NCI-H187 (cell line): ENCODE measurements at places on chromosomes 5 and 9.

GRCh38 chr5:31385774-31386537, 145.9 kb downstream of the DROSHA start:
- DNase-seq = no peak

GRCh38 chr9:21267485-21268346, 27.9 kb upstream of the IFNA14 start:
- no peak for DNase-seq

DNA sequence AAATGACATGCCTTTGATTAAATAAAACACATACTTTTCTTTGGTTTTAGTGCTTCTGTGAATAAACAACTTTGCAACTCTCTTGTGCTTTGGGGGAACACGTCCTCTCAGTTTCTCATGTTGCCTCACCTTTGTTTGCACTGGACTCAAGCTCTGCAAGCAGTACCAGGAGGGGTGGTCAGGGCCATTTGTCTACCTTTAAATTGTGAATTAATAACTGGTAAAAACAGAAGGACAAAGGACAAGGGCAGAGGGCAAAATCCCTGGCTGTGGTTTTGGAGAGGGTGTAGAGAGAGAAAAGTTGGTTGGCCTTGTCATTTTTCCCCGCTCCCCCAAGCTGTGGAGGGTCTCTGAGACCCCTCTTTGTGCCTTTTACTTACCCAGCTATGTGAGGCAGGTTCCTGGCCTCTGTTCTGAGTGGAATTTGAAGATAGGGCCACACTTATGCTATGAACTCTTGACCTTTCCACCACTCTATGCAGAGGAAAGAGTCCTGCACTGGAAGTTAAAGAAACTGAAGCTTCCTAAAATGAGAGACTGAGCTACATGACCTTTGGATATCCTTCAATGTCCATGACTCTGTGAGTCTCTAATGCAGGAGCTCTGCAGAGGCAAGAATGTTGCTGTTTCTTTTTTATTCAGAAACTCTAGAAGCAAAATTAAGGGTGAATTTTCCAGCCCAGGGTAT, 55.1 kb upstream of the MOCS2 start:
- no peak for DNase-seq

DNA sequence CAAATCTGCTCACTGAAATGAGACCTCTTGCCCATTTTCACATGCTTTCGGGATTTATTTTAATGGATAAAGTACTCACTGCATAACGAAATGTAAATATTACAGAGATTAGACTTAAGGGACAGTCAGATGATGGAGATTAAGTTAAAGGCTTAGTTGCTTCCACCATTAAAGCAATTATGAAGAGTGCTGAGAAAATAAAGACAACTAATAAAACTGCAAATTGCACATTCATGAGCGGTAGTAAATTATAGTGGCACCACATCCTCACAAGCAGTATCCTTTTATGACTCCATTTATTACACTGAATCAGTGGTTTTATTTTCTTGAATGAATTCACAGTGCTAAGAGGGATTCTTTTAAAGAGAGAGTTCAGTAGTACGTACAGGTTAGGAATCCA, 76.2 kb upstream of the TMED7 start:
- no peak for DNase-seq

GRCh38 chr9:134128727-134129679, 6.9 kb upstream of the WDR5 start:
- no peak for DNase-seq

DNA sequence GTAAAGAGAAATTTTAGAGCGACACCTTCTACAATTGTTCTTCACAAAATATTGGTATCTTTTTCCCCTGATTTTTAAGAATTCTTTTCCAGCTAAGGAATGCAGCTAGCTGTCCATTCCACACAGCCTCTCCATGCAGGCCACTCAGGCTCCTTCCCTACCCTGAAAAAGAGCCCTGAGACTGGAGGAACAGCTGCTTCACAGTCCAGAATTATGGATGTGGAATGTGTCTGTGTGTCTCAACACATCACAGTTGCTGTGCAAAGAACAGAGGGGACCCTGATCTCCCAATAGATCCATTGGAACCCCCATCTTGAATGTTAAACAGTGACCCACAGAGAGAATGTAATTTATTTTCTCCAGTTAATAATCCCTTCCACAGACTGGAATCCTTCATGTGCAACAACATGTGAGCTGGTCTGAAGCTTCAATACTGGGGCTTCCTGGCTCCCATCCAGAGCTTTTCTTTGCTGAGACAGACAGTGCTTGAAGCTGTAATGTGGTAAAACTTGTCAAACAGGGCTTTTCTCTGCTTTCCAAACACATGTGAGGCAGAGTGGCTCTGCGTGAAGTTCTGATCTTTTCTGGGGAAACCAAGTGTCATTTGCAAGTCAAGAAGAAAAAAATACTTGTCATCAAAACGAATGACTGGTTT, 53.3 kb upstream of the SMC5 start:
- DNase-seq = peak; percentile 1

GRCh38 chr5:175096469-175097165, 347.4 kb downstream of the DRD1 start:
- DNase-seq = no peak

DNA sequence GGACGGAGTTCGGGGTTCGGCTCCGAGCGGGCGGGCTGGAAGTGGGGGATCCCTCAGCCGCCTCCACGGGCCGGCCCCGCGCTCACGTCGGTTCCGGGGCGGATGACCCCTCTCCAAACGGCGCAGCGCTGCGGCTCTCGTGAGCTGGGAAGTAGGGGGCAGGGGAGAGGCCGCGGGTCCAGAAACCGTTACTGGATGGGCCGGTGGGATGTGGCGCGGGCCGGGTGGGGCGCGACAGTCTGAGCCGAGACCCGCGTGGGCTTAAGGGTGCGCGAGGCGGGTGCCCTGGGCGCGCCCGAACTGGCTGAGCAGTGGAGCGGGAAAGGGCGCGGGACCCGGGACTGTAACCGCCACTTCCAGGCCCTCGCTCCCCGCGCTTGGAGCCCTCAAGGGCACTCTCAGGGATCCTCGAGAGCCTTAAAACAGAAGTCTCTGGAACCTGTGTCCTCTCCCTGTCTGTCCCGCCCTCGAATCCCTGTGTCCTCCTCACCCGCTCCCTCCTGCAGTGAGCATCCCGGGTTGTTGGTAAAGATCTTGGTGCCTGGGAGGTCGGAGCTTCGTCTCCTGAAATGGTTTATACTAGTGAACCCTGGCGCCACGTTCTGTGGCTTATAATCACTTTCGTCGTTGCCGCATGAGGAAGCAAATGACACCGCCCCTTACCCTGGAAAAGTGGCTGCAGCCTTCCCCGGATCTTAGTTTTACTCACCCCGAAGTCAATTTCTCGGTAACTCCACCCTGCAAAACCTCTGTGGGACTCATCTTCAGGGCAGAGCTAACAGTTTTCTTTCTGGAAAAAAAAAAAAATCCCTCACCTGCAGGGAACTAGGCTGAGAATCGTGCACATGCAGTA, 571 bp upstream of the MARCHF11 start:
- no peak for DNase-seq
